Amygdala (tissue), 56 donors: ENCODE measurements at places on chromosomes 7 and 10.

DNA sequence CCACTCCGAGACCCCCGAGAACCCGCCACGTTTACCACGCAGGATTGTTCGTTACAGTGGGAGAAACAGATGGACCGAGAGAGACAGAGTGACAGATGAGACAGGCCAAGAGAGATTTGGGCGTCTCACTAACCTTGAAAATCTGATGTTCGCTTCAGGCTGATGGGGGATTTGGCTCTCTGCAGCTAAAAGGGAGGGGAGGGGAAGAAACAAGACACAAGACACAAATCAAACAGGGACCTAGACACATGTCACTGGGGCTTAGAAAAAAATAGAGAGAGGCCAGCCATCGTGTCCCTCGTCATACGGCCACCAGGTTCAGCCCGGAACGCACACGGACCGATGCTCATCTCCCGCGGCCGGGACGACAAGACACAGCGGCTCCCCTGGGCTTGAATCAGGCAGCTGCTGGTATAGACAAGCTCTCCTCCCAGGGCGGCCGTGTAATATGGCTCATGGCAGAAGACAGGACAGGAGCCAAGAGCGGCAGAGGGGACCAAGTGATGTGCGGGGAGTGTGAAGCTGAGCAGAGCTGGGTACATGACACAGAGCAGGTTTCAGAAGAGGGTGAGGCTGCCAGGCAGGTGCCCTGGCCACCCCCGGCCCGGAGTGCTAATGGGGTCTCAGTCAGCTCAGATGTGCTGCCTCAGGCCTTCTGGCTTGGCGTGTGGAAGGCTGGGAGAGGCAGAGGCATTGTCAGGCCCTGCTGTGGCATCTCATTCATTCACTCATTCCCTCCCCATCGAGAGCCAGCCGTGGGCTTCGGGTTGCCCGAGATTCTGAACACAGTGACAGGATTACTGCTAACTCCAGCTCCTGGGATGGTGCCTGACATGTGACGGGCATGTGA, 88.5 kb upstream of the GNA12 start:
- no peak for DNase-seq

DNA sequence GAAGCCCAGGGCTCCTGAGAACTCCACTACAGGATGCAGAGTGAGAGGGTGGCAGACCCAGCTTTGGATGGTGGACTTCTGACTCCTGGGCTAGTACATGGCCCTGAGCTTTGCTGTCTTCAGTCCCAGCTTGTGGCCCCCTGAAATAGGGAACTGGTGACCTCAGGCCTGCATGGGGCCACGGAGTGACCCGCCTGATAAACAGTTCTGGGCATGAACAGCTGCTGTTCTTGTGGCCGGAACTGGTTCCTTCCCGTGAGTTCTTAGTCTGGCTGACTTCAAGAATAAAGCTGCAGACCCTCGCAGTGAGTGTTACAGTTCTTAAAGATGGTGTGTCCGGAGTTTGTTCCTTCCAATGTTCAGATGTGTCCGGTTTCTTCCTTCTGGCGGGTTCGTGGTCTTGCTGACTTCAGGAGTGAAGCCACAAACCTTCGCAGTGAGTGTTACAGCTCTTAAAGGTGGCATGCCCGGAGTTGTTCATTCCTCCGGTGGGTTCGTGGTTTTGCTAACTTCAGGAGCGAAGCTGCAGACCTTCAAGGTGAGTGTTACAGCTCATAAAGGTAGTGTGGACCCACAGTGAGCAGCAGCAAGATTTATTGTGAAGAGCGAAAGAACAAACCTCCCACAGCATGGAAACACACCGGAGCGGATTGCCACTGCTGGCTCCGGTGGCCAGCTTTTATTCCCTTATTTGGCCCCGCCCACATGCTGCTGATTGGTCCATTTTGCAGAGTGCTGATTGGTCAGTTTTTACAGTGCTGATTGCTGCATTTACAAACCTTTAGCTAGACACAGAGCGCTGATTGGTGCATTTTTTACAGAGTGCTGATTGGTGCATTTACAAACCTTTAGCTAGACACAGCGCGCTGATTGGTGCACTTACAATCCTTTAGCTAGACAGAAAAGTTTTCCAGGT, 268.0 kb downstream of the ZEB1 start:
- no peak for DNase-seq

DNA sequence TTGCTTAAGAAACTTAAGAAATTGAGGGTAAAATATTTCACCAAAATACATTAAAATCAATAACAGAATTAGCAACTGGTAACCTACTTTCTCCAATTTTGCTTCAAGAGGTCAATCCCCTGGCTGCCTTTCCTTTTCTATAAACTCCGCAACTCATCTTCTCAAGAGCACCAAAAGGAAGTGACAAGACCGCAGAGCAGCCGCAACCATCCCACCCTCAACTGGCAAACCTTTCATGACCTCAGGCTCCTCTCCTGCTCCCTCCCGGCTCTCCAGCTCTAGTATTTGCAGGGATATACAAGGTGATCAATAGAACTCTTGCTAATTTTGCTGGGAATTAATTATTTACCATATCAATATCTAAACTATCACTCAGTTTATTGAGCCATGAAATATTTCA, 88.9 kb downstream of the ATE1 start:
- DNase-seq: no peak

GRCh38 chr7:50812841-50813475, 30.3 kb upstream of the GRB10 start:
- DNase-seq: no peak

DNA sequence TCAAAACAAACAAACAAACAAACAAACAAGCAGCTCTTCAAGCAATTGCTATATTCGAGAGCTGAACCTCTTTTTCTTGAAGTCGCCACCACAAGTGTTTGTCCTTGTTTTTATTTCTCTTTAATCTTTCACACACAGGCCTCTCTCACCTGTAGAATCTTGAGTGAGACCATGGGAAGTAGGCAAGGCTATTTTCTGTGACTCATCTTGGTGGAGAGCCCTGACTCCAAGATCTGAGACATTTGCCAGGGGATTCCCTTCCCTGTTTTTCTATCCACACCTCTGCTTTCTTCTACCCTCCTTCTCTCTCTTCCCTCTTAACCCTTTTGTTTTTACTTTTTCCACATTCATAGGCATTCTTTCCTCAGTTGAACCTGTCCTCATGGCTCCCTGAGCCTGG, 8.0 kb upstream of the TAS2R60 start:
- no peak for DNase-seq

GRCh38 chr10:10952800-10953199, 64.9 kb upstream of the CELF2 start:
- no peak for DNase-seq

GRCh38 chr7:64521409-64521984, 41.4 kb downstream of the ZNF680 start:
- DNase-seq: no peak

DNA sequence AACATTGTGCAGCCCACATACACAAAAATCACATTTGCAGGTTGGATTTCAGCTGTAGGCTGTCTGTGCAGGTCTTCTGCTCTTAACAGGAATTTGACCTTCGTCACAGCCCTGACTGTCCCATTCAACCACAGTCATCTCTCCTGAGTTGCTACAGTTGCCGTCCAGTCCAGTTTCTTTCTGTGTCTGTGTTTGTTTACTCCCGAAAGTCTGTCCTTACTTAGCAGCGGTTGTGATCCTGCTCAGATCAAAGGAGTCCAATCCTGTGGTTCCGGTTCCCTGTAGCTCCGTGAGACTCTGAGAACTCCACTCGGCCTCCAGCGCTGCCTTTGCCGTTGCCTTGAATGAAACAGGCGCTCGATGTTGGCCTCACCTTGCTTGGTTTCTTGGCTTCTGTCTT, 111.6 kb upstream of the GATA3 start:
- DNase-seq: no peak

DNA sequence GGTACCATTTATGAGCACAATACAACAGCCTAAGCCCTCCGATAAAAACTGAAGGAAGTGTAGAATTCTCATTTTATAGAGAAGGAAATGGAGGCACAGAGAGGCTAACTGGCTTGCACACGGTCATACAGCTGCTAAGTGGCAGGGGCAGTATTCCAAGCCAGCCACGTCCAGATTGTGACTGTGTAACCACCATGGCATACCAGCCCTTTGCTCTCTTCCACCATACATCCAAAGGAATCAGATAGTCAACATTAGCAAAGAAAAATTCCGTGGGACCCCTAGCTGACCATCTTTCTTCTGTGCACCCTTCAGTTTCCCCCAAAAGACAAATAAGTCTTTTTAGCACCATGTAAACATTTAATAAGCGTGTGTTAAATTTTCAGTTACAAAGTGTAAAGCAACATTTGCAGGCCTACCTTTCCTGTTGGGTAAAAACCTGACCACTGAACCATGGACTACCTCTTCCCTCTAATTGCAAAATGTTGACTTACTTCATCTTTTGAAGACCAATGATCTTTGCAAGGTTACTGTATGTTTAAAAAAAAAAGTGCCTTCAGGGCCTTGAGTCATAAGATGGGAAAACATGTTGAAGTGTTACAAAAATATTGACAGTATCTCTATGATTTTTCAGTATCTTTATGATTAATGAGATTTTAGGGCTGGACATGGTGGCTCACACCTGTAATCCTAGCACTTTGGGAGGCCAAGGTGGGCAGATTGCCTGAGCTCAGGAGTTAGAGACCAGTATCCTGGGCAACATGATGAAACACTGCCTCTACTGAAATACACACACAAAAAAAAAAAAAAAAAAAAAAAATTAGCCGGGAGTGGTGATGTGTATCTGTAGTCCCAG, 24.3 kb upstream of the PDZD8 start:
- DNase-seq: no peak

- DNase-seq: no peak
Measured at GRCh38 chr7:69603937-69604494, 5.7 kb downstream of the AUTS2 start.

GRCh38 chr7:124724507-124725192, 40.9 kb downstream of the GPR37 start:
- peak; percentile 38 for DNase-seq

DNA sequence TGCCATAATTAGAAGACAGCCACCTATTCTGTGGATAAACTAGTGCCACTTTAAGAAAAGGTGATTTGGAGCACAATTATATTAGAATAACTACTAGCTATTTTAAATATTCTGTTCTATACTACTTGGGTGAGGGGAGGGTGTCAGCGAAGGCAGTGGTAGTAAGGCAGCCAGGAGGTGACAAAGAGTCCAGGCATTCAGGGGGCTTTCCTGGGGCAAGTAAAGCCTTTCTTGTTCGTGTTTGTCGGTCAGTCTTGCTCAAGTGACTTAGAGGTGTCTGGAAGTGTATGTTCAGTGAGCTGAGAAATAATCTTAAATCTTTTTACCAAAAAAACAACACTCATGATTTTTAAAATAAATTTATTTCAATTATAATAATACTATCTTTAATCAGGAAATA, 34.4 kb downstream of the ADD3 start:
- no peak for DNase-seq

DNA sequence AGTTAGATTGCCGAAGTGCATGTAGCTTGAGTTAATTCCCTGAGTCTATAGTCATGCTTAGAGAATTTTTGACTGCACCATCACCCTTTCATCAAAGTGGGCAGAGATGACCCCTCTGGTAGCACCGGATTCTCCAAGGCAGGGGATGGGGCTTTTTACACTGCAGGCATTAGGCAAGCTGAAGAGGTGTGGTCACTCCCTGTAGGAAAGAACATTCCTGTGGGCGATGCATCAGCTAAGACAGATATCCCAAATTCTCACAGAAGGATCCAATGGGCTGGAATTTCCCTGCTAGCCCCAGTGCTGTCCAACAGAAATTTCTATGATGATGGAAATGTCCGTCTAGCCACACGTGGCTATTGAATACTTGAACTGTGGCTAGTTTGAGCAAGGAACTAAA, 118.2 kb downstream of the ADAM12 start:
- no peak for DNase-seq

- DNase-seq: no peak
Measured at GRCh38 chr7:3730276-3730675, 429.2 kb downstream of the SDK1 start.

GRCh38 chr7:56046721-56047445, 4.4 kb downstream of the PSPH start:
- no peak for DNase-seq

DNA sequence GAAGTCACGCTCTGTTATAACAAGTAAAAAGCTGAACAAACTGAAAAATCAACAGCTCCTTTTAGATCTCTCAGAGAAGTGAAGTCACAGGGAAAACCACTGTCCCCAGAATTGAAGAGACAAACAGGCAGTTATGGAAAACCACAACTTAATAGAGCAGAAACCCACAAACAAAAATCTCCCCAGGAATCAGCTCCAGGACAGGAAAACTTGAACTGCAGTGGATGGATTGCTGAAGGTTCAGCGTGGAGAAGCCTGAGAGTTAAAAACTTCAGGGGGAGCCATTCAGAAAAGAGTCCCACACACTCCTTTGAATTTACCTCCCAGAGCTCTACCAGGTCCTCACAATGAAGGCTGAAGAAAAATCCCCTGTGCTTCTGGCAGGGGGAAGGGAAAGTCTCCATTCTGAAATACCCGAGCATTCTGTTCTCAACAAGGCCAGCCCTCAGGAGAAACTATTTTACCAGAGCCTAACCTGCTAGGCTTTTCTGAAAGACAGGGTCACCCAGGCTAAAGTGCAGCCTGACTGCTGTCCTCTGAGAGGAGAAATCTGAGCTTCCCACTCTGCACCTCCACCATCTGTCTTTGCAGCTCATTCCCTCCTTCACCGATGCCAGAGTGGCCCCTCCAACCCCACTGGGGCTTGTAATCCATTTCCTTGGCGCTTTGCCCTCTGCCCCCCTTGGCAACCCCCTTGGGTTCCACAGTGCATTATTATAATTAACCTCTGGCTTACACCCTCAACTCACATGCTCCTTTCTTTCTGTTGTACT, 65.0 kb upstream of the CCNY start:
- no peak for DNase-seq

GRCh38 chr7:83882551-83882950, 233.6 kb upstream of the SEMA3E start:
- no peak for DNase-seq

GRCh38 chr10:117736655-117737054, 194.1 kb downstream of the EMX2 start:
- no peak for DNase-seq

- DNase-seq: no peak
Measured at GRCh38 chr10:34908481-34908880, 93.4 kb upstream of the PARD3 start.

- DNase-seq: no peak
Measured at GRCh38 chr7:142401951-142402350, 144.1 kb upstream of the PRSS58 start.

DNA sequence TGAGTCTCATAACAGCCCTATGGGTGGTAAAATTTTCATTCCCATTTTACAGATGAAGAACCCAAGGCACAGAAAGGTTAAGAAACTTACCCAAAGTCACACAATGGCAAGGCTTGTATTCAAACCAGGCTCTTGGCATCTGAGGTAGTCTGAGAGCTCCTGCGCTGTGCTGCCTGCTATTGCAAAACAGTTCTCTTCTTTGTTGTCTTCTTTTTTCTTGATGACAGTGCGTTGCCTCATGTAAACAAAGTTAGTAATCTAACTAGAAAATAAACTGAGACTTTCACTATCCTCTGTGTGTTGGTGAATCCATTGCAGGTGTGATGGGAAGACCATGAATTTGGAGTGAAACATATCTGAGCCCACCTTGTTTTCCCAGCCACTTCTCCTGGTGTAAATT, 240.8 kb downstream of the PTEN start:
- no peak for DNase-seq

DNA sequence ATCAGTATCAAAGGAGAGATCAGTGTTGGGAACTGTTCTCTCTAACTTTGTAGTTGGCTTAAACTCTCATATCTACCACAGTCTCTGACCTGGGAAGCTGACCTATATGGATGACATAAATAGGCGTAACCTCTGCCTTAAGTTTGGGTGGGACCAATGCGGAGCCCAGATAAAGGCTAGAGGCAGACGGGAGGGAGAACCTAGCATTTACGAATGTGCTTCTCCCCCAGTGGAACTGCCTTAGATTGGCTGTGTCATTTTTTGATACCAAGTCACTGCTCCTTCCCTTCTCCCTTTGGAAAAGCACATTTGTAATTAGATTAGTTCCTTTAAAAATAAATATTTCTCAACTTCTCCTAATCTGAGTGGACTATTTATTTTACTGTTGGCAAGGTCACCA, 23.7 kb upstream of the LRRN3 start:
- no peak for DNase-seq
